ENCODE measurements at places on chromosomes 1 and 21.

DNA sequence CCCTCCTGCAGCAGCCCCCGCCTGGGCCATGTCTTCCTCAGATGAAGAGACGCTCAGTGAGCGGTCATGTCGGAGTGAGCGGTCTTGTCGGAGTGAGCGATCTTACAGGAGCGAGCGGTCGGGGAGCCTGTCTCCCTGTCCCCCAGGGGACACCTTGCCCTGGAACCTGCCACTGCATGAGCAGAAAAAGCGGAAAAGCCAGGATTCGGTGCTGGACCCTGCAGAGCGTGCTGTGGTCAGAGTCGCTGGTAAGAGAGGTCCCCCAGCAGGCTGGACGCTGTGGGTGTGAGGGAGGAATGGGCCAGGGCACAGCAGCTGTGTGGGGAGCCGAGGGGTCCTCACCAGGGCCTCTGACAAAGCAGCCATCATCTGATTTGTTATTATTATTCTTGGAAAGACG is 58.0 kb downstream of the NDUFS5 start:
- DNase-seq: no peak

GRCh38 chr1:183030053-183030452 is 6.8 kb downstream of the LAMC1 start:
- DNase-seq: peak; percentile 54

- peak; percentile 51 for DNase-seq
Observed at GRCh38 chr1:98028800-98029199, 108.0 kb upstream of the DPYD start.

GRCh38 chr1:37752213-37752582 is 12.7 kb downstream of the EPHA10 start:
- no peak for DNase-seq

- no peak for DNase-seq
Observed at GRCh38 chr1:18183533-18183932, 75.9 kb downstream of the IGSF21 start.

DNA sequence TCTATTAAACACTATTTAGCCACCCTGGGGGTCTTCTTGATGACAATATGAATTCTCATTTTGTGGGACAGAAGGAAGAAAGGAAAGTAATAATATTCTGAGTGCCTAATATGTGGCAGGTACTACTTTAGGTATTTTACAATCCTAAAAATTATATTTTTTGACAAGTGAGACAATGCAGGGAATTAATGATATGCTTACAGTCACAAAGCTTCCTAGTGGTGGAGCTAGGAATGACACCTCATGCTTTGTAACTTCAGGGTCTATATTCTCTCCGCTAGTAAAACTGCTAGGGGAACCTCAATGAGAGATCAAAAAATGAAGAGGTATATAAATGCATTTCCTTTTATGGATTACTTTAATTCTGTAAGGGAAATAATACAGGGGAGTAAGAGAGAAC is 44.3 kb downstream of the TPR start:
- no peak for DNase-seq

DNA sequence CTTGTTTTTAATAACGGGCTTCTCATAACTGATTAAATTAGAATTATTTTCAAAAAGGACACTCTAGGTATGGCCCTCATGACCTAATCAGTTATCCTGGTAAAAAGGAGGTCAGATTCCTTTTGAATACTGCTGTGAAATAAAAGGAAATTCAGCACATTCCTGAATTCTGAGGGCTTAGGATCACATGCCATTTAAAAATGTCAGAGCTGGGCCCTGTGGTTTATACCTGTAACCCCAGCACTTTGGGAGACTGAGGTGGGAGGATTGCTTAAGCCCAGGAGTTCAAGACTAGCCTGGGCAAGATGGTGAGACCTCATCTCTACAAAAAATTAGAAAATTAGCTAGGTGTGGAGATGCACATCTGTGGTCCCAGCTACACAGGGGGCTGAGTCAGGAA is 18.0 kb upstream of the RABGGTB start:
- DNase-seq: peak; percentile 56

GRCh38 chr1:45518910-45519309 is 2.8 kb downstream of the PRDX1 start:
- DNase-seq: no peak

GRCh38 chr1:117044217-117044616 is 15.9 kb upstream of the TTF2 start:
- DNase-seq: no peak

GRCh38 chr1:27773826-27774445 is 917 bp downstream of the STX12 start:
- DNase-seq: peak; percentile 14

DNA sequence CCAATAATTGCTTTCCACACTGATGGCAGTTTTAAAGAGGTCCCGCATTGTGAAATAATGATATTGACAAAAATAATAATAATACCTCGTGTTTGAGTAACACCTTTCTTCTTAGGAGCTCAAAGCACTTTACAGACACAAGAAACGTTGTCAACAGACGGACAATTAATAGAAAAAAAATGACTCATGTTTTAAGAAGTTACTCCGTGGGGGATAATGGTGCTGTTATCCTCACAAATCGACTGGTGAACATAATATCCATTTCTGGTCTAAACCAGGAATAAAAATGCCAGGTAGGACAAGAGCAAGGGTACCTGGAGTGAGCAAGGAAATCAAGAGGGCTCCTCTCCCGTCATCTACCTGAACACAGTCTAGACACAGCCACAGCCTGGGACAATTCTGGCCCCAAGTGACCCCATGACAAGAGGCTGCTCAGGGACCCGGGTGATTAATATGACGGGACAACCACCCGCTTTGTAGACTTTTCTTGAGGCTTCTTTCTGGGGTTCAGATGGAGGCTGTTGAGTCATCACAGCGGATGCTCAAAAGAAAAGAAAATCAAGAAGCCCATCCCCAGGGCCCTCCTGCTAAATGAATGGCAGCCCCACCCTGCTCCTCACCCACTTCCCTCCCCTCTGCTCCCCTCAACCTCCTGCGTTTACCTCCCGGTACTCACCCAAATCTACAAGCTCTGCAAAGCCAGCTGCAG is 146.2 kb upstream of the IRF2BP2 start:
- no peak for DNase-seq

DNA sequence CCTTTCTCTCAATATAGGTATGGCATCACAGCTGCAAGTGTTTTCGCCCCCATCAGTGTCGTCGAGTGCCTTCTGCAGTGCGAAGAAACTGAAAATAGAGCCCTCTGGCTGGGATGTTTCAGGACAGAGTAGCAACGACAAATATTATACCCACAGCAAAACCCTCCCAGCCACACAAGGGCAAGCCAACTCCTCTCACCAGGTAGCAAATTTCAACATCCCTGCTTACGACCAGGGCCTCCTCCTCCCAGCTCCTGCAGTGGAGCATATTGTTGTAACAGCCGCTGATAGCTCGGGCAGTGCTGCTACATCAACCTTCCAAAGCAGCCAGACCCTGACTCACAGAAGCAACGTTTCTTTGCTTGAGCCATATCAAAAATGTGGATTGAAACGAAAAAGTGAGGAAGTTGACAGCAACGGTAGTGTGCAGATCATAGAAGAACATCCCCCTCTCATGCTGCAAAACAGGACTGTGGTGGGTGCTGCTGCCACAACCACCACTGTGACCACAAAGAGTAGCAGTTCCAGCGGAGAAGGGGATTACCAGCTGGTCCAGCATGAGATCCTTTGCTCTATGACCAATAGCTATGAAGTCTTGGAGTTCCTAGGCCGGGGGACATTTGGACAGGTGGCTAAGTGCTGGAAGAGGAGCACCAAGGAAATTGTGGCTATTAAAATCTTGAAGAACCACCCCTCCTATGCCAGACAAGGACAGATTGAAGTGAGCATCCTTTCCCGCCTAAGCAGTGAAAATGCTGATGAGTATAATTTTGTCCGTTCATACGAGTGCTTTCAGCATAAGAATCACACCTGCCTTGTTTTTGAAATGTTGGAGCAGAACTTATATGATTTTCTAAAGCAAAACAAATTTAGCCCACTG is 11.5 kb downstream of the HIPK1 start:
- DNase-seq: no peak

- DNase-seq: peak; percentile 79
Observed at GRCh38 chr1:218209351-218209861, 75.7 kb upstream of the RRP15 start.

GRCh38 chr21:16570856-16571255 is 841.1 kb downstream of the USP25 start:
- DNase-seq: no peak

DNA sequence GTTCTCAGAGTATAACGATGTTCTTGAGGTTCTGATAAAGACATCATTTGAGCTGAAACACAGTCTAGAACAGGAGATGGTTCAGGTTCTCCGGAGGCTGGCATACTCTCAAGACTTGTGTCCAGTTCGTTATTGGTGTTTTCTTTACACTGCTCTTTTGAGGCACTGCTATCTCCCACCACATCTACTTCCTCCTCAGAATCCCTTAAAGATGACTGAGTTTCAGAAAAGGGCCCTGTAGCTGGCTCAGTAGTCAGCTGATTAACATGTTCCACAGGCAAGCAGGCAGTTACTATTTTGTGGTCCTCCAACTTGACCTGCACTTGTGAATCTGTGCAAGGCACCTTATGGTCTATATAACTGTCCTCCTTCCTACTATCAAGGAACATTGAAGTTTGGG is 50.2 kb downstream of the ZZZ3 start:
- DNase-seq: no peak

DNA sequence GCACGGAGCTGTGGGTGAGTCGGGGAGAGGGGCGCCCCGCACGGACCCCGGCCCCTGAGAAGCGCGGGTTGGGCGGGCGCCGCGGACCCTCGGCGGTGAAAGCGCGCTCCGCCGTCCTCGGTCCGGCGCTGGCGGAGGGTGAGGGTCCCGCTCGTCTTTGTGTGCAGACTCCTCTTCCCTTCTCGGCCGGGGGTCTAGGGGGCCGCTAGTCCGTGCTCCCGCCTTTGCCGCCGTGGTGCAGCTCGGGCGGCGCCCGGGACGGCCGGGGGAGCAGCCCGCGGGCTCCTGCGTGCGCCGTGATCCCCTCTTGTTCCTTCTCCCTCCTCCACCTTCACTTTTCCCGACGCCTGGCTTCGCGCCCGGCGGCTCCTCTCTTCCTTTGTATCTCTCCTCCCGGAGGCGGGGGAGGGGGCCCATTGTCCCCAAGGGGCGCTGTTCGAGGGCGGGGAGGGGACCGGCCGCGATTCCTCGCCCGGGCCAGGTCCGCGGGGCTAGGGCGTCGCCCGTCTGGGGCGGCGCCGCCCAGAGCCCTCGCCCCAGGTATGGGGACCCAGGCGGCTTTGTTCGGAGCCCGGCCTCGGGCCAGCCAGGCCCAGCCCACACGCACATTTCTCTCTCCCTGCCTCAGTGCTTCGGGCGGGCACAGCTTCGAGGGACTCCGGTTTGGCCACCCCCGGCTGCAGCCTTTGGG is 519 bp downstream of the FNBP1L start:
- peak; percentile 44 for DNase-seq

DNA sequence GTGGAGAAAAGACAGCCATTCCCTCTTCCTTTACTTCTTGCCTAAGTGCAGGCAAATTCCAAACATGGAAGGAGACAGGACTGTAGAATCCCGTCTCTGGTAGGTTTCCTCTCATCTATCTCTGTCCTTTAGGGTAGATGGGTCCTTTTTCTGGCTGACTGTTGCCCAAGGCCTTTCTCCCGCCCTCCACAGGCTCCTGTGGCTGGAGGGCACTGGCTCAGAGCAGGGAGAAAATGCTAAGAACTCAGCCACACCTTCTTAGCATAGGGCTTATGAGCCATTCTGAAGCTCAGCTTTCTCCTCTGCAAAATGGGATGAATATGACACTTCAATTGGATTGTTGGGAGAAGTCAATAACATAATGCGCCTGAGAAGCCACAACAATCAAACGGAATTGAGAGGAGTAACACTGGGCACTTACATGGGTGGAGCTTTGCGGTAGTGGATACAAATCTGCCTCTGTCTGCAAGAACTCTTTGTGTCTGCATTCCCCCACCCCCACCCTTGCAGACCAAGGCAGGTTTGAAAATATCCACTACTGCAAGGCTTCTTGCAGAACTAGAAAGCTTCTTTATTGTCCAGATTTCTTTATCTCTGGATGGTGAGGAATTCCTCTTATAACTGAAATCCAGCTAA is 94.7 kb downstream of the CSMD2 start:
- DNase-seq: no peak

GRCh38 chr1:104765085-104765484 is 1015.4 kb downstream of the AMY1C start:
- DNase-seq: peak; percentile 22

GRCh38 chr21:23960769-23961168 is 1646.5 kb downstream of the MRPL39 start:
- no peak for DNase-seq

DNA sequence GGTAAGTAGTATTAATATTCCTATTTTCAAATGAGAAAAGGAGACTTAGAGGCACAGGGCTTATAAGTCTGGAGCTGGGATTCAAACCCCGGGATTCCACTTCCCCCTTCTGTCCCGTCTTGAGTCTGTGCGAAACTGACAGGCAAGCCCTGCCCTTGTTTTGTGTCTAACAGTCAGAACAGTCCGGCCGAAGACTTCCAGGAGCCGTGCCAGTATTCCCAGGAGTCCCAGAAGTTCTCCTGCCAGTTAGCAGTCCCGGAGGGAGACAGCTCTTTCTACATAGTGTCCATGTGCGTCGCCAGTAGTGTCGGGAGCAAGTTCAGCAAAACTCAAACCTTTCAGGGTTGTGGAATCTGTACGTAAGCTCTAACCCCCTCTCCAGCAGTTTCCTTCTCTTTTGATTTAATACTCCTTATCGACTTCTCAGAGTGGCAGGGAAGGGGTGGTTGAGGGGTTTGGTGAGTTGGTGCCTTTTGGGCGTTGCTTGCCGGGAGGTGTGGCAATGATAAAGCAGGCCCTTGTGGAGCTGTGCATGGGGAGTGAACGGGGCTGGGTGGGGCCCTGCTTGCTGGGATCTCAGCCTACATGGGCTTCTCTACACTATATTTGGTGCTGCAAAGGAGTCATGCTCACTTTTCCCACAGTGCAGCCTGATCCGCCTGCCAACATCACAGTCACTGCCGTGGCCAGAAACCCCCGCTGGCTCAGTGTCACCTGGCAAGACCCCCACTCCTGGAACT is 29.4 kb downstream of the IL6R start:
- DNase-seq: peak; percentile 55

DNA sequence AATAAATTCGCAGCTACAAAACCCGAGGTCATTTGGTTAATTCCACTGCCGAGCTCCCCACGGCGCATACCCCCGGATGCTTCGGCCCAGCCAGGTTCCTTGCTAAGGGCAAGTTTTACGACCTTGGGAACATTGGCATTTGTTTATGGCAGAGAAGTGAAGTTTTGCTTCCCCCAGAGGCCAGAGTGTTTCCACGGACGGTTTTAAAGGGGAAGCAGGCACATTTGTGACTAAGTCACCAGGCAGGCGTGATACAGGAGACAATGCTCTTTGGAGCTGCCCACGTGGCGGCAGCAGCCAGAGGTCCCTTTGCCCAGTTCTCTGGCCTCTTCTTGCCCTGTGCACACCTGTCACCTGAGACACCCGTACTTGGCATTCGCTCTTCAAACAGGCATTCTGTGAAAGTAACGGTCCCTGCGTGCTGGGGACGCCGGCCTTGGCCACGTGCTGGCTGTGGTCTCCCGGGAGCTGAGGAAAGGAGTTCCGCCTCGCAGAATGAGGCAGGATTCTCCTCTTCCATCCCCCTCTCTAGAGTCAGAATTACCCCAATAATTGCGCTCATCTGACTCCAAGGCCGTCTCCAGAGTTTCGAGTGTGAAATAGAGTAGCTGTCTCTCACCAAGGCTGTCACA is 138.3 kb downstream of the PRDM16 start:
- no peak for DNase-seq

GRCh38 chr1:67372136-67372535 is 58.1 kb downstream of the SERBP1 start:
- peak; percentile 28 for DNase-seq

Data from fibroblast of upper back skin (primary cell).